Ascending aorta (tissue), 2 donors: ENCODE measurements at places on chromosomes 5 and 9. TPM values are rescaled to one million over a fixed set of nuclear protein-coding genes. Genes with fewer than 3 reads are reported as not detected.

DNA sequence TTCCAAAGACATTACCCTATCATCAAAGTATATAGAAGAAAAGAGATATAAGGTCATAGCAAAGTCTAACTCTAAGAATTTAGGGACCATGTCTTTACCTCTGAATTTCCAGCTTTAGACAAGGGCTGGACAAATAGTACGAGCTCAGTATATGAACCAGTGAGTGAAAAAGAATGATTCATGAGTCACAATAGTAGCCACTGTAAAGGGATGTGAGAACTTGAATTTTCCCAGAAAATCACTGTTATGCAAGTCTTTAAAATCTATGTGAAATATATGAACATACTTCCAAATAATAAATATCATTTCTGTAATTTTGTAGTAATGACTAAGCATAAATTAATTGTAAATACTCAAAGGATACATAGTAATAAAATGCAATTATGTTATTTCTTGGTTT lies 305.9 kb upstream of the PRR16 start:
- H3K4me1 ChIP-seq = no peaks in the 10 kb centered on the region
- H3K27me3 ChIP-seq = no peaks in the 10 kb centered on the region
- H3K36me3 ChIP-seq = no peaks in the 10 kb centered on the region
- no peak overlapping the region for H3K4me3 ChIP-seq
- DNase-seq = no peak

Gene MCTP1
- 112 TPM for total RNA-seq

Gene CYLC2
- not detected for total RNA-seq

DNA sequence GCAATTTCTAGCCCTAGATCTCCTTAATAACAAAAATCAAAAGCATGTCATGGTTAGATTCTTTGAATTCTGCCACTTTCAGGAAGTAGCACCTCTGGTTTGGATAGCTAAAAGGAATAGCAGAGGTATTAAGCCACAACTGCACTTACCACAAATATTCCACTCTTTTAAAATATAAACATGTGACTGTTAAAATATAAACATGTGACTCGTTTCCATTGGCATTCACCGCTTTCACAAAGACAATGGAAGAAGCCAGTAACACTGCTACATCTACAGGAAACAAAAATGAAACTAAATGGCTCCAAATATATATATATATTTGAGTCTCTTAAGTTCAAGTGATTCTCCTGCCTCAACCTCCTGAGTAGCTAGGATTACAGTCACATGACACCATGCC lies 222.9 kb downstream of the ARL15 start:
- no peak overlapping the region for H3K4me3 ChIP-seq
- H3K4me1 ChIP-seq = no peaks in the 10 kb centered on the region
- H3K27ac ChIP-seq = no peak overlapping the region
- H3K27me3 ChIP-seq = no peaks in the 10 kb centered on the region

DNA sequence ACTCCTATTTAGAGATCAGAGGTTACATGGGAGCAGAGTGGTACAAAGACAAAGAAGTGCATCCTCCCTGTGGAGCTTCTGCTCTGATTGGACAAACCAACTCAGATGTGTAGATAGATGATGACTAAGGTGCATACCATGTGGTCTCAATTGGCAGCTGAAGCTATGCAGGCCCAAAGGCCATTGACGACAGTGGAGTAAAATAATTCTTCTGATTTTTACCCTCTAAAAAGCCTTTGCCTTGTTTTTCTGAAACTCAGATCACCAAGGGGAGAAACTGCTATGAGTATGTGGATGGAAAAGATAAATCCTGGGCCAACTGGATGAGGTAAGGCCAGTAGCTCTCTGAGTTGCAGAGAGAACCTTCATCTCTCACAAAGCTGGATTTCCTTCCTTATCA lies 15.6 kb downstream of the PRDM9 start:
- no peaks in the 10 kb centered on the region for H3K4me1 ChIP-seq
- no peak overlapping the region for H3K4me3 ChIP-seq
- DNase-seq = no peak
- H3K27me3 ChIP-seq = no peaks in the 10 kb centered on the region

DNA sequence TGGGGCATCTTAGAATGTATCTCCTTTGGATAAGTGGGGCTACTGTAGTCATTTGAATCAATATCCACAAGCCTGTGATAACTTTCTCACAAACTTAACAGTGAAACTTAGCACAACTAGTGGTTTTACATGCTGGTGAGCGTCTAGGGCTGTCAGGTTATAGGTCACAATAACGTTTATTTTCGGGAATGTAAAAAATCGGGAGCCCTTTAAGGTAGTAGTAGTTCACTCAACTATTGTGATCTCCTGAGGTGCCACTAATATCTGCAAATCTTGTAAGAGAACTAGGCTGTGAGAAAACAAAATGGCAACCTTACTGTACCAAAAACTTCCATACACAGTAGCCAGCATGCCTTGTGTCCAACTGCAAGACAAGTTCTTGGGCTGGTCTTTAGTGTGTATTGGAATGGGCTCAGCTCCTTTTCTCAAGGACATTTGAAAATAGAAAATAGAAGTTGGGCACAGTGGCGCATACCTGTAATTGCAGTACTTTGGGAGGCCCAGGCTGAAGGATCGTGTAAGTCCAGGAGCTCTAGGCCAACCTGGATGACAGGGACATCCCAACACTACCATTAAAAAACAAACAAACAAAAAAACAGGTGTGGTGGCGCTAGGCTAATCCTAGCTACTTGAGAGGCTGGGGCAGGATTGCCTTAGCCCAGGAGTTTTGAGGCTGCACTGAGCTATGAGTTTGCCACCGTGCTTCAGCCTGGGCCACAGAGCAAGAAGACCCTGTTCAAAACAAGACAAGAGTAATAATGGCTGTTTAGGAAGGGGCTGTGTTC lies 5.2 kb upstream of the PKN3 start:
- peaks cover 32% of the 10 kb centered on the region for H3K36me3 ChIP-seq
- DNase-seq = no peak
- no peaks in the 10 kb centered on the region for H3K4me1 ChIP-seq

DNA sequence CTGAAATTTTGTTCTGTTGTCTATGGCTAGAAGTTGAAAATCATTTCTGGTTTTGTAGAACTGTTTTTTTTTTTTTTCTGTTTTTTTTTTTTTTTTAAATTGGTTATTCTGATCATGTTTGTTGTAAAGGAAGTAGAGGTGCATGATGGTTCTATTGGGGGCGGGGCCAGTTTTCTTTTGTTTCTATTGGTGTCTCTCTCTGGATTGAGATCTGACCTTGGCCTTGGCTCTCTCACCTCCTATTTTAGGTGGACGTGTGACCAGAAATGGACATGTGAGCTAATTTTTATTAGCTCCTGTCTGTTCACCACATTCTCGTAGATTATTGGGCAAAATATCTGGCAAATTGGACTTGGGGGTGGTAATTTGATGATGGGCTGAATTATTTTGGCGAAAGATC lies 3.2 kb downstream of the ZNF618 start:
- no peaks in the 10 kb centered on the region for H3K27me3 ChIP-seq
- peak overlapping the region; percentile 48 for H3K27ac ChIP-seq
- peak overlapping the region; percentile 53 for H3K4me3 ChIP-seq
- DNase-seq = no peak

GRCh38 chr9:22050924-22051323 lies 41.8 kb upstream of the CDKN2B start:
- H3K4me1 ChIP-seq = no peaks in the 10 kb centered on the region
- H3K27ac ChIP-seq = no peak overlapping the region
- no peak overlapping the region for H3K4me3 ChIP-seq
- H3K36me3 ChIP-seq = no peaks in the 10 kb centered on the region
- DNase-seq = no peak

DNA sequence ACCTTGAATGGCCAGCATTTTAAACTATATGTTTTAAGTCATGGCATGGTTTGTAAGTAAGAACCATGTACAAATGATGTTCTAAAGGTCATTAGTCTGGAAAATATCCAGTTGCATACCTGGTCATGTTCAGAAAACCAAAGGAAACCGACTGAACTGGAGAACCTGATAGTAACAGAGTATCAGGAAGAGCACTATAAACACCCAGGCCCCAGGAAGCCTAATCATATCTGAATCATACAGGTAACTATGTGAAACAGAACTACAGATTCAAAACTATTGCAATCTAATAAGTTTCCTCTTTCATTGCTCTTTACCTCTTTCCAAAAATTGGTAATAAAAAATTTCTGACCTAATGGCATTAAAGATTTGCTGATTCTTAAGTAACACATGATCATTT lies 500.3 kb downstream of the ARHGEF28 start:
- no peak for DNase-seq
- no peaks in the 10 kb centered on the region for H3K36me3 ChIP-seq
- H3K27ac ChIP-seq = no peak overlapping the region

DNA sequence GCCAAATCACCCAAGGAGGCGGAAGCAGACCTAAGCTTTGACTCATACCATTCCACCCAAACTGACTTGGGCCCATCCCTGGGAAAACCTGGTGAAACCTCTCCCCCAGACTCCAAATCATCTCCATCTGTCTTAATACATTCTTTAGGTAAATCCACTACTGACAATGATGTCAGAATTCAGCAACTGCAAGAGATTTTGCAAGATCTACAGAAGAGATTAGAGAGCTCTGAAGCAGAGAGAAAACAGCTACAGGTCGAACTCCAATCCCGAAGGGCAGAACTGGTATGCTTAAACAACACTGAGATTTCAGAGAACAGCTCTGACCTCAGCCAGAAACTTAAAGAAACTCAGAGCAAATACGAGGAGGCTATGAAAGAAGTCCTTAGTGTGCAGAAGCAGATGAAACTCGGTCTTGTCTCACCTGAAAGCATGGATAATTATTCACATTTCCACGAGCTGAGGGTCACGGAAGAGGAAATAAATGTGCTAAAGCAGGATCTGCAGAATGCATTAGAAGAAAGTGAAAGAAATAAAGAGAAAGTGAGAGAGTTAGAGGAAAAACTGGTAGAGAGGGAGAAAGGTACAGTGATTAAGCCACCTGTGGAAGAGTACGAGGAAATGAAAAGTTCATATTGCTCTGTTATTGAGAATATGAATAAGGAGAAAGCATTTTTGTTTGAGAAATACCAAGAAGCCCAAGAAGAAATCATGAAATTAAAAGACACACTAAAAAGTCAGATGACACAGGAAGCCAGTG lies 15.8 kb upstream of the TTC23L start:
- H3K36me3 ChIP-seq = peaks cover 40% of the 10 kb centered on the region
- H3K27ac ChIP-seq = no peak overlapping the region
- no peaks in the 10 kb centered on the region for H3K27me3 ChIP-seq
- no peak for DNase-seq
- no peak overlapping the region for H3K4me3 ChIP-seq

Gene PPP3R2
- total RNA-seq = not detected

Gene PFN3
- total RNA-seq = not detected

Gene DDX4
- total RNA-seq = not detected
